Hematopoietic multipotent progenitor cell treated with erythropoietin and hydrocortisone succinate and interleukin-3 and kit ligand, for 17 days (in vitro differentiated cells): ENCODE measurements at places on chromosomes 6 and 20.

- DNase-seq: no peak
Observed at GRCh38 chr20:46715292-46715756, 5.9 kb downstream of the SLC2A10 start.

- no peak for DNase-seq
Observed at GRCh38 chr6:139647841-139648240, 273.4 kb upstream of the CITED2 start.

DNA sequence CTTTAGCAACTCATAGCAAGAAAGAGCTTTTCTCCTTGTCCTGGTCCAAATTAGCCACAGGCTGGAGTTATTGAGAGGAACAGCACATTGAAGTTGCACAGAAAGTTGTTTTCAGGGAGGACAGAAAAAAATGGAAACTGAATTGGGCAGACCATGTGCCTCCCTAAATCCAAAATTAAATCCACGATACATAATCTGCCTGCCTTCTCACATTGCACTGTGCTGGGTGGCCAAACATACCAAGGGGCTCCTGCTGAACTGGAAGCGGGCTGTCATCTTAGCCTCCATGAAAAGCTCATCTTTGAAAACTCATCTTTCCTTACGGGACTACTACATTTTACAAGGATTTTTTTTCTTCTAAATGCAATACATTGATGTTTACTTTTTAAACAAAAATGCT is 59.9 kb downstream of the TNFAIP3 start:
- DNase-seq: no peak

GRCh38 chr6:75421316-75422023 is 72.1 kb downstream of the FILIP1 start:
- DNase-seq: no peak

DNA sequence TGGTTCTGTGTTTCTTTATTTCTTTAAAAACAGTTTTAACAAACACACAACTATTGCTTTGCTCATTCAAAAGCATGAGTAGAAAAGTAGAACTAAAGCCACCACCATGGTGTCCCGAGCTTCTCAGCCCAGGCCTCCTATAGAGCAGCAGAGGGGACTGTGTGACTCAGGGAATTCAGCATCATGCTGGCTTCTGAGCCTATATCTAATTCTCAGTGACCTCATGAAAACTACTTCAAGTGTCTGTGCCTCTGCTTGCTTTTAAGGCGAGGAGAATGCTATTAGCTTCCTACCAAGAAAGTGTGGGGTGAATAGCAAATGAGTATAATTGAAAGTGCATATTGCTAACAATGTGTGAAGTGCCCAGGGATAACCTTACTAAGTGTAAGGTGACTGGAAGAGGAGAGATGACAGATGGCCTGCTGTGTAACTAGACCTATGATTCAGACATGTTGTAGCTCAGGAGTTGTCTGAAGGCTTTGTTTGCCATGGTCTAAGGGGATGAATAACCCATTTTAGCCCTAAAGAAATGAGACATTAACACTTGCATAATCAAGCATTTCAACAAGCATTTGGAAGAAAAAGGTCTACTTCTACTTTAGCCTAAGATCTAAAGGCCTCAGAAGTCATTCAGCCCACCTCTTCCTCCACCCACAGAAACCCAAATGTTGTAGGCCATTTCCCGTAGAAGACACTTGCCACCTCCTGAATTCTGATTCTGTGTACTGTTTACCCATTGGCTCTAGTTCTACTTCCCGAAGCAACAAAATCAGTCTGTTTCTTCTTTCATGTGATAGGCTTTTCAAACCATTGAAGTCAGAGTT is 121.5 kb upstream of the ARG1 start:
- DNase-seq: no peak
